Hepatocyte (in vitro differentiated cells): ENCODE measurements at places on chromosomes 4 and X.

DNA sequence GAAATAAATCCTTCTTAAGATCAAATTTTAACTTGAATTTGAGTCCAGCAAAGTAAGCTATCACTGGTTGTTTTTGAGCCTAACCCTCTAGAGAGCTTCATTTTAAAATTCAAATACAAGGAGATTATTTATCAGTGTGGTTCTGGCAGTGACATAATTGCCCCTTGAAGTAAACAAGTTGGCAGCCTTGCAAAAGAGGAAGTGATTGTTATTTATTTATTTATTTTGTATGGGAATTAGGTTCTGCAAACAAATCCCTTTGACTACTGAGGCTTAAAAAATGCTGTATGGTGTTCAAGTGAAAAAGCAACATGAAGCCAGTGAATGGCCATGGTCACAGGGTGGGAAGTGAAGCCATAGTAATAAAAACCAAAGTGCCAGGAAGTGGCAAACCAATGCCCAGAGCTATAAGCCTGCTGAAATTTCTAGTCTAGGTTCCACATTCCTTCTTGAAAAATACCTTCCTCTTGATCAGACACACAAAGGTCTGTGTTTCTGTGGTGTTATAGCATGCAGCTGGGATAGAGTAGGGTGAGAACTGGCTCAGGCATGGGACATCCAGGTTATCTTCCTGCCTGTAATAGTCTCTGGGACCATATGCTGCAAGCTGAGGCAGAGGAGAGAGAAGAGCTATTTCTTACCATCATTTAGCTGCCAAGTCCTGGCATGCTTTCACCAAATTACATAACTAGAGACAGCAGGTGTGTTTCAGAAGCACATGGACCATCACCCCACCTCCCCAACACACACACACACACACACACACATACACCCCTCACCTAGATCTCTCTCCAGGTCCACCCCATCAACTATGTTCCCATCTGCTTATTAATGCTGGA is 47.1 kb upstream of the TSPAN7 start:
- no peak for DNase-seq

- DNase-seq: no peak
These were observed 332.0 kb downstream of the PCDH18 start for GRCh38 chr4:137200322-137200721.

- no peak for DNase-seq
These were observed 3.8 kb downstream of the ARHGAP10 start for GRCh38 chr4:147735413-147736301.

GRCh38 chrX:149129767-149130166 is 375.3 kb downstream of the IDS start:
- DNase-seq: no peak

DNA sequence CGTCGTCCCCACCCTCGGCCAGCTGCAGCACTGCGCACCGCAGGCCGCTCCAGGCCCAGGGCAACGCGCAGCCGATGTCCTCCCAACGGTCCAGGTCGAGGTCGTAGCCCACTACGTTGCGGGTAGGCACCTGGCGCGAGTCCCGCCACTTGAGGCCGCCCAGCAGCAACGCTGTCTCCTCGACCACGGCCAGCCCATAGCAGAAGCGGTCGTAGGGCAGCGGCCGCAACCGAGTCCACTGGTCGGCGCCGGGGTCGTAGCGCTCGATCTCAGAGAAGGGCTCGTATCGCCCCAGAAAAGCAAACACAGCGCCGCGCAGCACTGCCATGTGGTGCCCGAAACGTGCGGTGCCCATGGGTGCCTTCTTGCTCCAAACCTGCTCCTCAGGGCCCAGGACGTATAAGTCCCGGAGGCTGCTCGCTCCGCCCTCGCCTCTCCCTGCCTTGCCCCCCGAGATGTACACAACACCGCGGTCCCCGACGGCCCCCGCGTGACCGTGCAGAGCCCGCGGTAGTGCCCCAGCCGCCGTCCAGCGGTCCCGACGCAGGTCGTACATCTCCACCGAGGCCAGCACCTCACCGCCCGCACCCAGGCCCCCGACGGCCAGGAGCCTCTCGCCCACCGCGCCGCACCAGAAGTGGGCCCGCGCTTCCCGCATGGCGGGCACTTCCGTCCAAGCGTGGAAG is 2.1 kb downstream of the KLHL34 start:
- no peak for DNase-seq

DNA sequence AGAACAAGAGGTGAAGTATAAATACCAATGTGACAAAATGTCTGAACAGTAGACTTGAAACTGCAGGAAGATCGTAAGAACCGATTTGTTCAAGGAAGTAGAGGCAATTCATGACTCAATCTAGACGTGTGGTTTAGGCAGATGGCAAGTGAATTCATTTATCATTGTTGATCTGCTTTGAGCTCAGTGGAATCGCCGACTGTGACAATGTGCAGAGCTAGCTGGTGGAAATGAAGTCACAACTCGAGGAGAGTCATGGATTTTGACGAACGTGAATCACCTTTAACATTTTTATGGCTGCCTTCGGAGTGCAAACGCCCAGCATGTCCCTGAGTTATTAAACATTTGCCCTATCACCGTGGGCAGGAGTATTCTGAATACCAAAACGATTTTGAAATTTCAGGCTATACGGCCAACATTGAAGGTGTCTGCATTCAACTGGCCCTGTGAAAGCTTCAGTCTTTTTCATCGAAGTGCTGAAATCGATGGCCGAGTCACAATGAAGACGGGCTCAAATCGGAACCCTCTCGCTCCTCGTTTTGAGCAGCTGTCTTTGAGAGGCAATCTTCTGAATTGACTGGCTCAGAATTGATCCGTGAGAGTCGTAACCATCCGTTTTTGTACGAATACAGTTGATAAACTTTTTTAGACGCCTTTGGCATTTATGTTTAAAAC is 689 bp upstream of the OGT start:
- peak; percentile 21 for DNase-seq

- DNase-seq: peak; percentile 33
These were observed 1092.1 kb upstream of the PRKX start for GRCh38 chrX:4805502-4805901.

DNA sequence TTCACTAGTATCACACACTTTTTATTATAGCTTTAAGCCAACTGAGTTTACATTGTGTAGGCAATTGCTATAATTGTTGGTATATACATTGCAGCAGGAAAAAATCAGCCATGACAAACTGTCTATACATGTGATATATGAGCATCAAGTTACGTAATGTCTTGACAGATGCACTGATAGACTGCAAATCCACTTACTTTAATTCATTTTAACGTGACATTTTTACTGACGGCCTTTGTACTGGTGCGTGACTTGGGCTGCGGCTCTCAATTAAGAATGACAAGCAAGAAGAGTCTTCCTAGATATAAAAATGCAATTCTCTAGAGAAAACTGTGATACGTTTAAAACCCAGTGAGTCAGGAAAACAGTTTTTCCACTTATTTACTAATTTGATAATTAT is 143.8 kb downstream of the ACTRT1 start:
- DNase-seq: no peak

DNA sequence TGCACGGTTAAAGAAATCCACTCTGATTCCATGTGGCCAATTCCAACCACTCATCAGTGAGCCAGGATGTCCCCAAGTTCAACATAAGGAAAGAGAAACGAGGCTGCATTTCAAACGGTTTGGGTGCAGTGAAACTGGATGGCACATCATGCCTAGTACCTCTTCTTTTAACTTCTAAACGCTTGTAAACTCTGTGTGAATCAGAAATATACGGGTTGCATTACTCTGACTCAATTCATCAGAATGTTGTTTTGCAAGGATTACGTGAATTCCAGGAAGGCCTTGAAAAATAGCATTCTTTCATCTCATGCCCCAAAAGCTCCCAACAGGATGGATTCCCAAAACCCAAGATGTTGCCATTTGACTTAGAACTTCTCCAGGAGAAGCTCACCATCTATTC is 270.4 kb downstream of the LDB2 start:
- DNase-seq: peak; percentile 9

DNA sequence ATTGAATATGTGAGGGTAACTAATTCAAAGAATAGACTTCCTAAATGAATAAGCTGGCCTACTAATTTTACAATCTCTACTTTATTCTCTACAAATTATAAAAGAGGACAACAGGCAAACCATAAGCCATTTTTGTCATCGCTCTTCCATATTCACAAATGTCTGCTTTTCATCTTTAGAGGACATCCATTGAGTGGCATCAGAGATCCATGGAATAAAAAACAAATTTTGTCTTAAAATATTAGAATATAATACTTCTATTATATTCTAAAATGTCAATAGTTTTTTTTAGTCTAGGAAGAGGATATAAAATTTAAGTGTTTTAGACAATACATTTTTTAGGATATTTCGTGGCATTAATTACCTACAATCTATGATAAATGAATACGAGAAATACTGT is 300.9 kb upstream of the TACR3 start:
- no peak for DNase-seq
